Left lobe of liver (tissue), 2 donors: ENCODE measurements at places on chromosomes 3 and 15. TPM values are rescaled to one million over a fixed set of nuclear protein-coding genes. Genes with fewer than 3 reads are reported as not detected.

Gene ANKRD63
- total RNA-seq = not detected

Gene MED12L
- total RNA-seq = 0.15 TPM

DNA sequence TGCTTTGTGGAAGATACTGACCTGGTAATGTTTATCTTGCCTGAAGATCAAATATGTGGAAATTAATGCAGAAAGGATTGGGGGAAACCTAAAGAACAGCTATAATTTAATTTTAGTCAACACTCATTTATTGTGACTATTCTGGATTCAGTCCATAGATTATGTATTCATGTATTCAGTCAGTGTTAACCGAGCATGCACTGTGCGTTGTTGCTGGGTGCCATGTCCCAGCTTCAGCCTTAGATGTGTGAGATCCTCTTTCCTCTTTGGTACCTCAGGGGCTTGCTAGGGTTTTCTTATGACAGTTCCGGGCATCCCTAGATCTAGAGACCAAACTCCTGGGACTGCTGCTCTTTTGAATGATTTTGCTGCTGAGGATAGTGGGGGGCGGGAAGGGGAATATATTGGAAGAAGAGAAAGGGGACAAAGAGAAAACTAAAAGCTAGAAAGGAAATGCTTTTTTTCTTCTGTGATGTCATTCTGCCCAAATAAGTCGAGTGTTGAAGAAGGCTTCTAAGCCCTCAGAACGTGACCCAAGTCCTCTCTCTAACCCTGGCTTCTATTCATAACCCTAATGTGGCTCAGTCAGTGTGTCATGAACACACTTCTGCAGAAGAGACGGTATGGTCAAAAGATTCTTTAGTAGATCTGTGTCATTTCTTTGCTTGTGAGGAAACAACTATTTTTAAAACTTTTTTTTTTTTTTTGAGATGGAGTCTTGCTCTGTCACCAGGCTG lies 33.5 kb downstream of the STARD9 start:
- DNase-seq = no peak

- no peak for DNase-seq
Measured at GRCh38 chr3:175433026-175433674, 574.0 kb downstream of the NAALADL2 start.

Gene ADPRH
- 4.1 TPM for total RNA-seq

- no peak for DNase-seq
Measured at GRCh38 chr3:94009608-94010007, 18.8 kb downstream of the STX19 start.

DNA sequence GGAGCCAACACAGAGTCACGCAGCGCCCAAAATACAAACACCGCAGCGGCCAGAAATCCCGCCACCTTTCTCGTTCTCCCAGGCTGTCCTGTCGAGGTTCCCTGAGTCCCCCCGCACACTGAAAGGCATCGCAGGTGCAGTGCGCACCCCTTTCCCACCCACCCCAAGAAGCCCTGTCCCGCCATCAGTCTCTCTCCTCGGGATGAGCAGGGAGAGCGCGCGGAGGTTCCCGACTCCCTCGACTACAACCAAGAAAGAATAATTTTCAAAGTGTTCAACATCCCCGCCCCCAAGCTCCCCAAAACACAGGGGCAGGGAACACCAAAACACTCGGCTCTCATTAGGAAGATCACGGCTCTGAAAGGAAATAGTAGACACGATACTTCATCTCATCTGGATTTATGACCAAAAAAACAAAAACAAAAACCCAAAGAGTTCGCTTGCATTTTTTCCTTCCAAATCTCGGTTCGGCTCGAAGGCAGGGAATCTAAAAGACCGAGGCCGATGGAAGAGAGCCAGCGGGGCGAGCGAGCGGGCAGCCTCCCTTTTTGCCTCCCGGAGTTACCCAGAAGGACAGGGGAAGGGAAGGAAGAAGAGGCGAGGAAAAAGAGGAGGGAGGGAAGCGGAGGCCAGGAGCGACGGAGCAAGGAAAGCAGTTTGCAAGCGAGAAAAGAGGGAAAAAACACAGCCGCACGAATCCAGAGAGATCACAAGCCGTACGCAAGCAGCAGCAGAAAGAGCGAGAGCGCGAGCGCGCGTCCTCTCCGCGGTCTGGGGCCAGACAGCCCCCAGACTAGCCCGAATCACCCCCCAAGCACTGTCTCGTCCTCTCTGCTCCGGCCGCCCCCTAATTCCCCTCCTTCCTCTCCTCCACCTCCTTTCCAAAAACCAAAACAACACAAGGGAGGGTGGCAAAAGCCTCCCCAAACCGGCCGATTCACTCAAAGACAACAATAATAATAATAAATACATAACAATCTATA lies 808 bp downstream of the BCL6 start:
- peak; percentile 62 for DNase-seq
